ENCODE measurements at places on chromosomes 1 and 21.
A peak's percentile ranks its signal among the peaks of the same experiment; 100 is the strongest.

DNA sequence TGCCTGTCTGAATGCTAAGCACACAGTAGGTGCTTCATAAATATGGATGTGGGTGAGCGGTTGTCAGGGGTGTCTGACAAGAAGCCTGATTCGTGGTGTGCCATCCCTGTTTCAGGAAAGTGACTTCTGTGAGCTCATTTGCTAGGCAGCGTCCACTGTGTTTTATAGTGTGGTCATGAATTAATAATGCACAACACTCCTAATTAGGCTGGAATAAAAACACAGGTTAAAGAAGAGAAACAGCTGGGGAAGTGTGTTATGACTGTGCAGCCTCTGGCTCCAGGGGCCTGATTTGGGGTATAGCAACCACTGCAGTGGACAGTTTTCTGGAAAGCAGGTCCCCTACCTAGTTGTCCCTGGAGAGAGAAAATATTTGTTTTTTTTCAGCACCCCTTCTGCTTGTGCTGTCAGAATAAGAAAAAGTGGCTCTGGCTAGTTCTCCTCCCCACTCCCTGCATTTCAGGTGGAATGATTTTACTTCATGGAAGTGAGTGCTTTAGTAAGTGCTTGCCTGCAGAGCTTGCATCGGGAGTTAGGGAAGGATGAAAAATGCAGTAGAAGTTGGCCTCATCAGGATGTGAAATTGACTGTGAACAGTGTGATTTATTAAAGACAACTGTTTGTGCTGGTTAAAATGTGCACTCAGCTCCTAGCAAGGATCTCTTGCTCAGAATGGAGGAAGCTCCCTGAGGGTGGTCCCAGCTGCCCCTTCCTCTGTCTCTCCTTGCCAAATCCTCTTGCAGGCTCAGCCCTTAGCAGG, 333.8 kb downstream of the HHAT start:
- DNase-seq: no peak

DNA sequence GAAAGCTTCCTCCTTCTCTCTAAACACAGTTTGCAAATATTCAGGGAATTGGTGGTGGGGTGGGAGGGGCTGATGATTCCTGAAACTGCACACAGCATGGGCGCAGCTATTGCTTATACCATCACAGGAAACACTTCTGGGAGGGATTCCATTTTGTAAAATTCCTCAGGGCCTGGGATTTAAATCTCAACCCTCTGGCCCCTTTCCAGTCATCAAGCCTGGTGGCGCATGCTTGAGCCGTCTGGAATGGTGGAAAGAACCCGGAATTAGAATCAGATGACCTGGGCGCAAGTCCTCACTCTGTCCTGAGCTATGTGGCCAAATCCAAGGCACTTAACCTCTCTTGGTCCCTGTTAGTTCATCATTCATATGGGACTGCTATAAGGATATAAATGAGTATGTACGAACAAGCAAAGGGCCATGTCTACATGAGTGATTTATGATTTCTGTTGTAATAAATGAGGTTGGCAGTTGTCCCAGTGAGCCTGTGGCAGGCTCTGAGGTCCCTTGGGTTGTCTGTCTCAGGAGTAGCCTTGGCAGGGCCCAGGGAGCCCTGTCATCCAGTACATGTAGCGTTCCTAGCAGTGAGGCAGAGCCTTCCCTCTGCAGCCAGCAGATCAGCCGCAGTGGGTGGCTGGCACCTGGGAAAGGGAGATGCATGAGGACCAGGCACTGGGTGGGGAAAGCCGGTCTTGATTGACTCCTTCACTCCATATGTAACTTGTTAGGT, 72.0 kb downstream of the MAN1C1 start:
- DNase-seq: no peak

GRCh38 chr1:28535180-28535579, 17.7 kb upstream of the TRNAU1AP start:
- no peak for DNase-seq

GRCh38 chr1:208054485-208054884, 143.6 kb upstream of the CD34 start:
- DNase-seq: no peak

DNA sequence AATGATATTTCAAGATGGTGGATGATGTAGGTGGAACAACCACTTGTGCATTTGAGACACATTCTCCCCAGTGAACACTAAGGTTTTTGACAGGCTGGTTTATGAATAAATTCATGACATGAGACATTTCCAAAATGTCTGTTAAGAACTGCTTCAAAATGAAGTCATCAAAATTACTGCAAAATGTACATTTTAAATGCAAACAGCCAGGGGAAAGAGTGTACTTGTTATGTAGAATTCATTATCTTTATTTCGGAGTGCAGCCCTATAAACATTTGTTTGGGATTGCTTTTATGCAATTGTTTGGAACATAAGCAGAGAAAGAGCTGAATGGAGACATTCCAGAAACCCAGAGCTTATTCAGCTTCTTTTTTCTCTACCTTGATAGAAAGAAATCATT, 49.5 kb downstream of the DSCAM start:
- no peak for DNase-seq

- no peak for DNase-seq
Observed at GRCh38 chr1:212994926-212995325, 20.7 kb downstream of the ANGEL2 start.

DNA sequence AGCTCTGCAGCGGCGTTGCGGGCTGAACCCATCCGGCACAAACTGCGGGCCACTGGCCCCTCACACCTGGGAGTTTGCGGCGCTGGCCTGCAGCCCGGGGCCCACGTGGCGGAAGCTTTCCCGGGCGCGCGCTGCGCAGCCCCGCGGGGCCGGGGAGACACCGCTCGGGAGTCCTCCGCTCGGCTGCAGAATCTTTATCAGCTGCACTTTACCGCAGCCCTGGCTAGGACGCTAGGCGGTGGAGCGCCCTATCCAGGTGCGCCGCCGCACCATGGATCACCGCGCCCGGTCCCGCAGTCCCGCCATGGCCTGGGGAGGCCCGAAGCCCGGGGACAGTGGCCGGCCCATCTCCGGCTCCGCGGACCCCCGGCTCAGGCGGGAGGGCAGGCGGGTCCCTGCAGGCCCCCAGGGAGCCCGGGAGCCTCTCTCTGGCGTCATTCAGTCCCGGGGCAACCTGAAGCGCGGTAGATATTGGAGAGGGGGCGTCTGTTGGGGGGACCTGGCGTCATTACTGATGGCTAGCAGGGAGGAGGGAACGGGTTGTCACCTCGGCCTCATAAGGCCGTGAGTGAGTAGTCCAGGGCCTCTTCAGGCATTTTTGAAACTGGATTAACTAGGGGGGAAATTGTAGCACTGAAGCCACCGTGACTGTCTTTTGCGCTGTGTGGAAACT, 5.7 kb upstream of the OLIG2 start:
- no peak for DNase-seq

GRCh38 chr1:12466816-12467215, 151.2 kb downstream of the DHRS3 start:
- no peak for DNase-seq

- DNase-seq: no peak
Observed at GRCh38 chr1:223665592-223666312, at the start of gene CAPN8. Gene CAPN8 (minus strand): TSS chr1:223665701. CDS start chr1:223665646, 55 bp downstream.

DNA sequence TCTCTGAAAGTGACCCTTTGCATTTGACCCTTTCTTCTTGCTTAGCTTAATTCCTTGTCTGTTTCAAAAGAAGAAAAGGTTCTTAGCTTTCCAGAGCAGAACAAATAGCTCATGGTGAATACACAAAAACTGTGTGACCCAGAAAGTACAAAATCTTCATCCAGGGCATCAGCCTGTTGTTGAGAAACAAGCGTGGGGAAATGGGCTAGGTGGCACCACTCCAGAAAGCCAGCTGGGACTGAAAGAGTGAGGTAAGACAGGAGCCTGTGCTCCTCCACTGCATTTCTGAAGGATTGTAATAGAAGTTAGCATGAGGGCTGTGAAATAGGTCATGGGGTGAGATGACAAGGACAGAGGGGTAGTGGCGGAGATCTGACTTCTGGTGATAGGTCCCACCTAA, 45.8 kb downstream of the CYP2J2 start:
- DNase-seq: no peak

- no peak for DNase-seq
Observed at GRCh38 chr1:38662126-38662525, 197.4 kb downstream of the RRAGC start.

- DNase-seq: no peak
Observed at GRCh38 chr1:18778437-18778836, 81.0 kb downstream of the TAS1R2 start.

DNA sequence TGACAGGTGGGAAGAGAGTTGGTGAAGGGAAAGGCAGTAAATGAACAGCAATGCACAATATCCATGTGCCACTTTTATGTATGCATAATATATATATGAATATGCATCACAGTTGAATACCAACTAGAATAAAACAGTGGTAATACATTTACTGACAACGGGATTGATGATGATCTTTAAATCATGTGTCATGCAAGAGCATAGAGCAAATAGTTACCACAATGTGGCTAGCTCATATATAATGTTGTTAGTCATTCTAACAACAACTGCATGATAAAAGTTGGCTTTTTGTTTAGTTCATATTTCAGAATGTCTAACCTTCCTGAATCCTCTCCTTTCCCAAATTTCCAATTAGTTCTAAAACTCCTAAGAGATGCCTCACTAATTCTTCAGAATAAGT, 46.4 kb downstream of the GORAB start:
- DNase-seq: no peak

DNA sequence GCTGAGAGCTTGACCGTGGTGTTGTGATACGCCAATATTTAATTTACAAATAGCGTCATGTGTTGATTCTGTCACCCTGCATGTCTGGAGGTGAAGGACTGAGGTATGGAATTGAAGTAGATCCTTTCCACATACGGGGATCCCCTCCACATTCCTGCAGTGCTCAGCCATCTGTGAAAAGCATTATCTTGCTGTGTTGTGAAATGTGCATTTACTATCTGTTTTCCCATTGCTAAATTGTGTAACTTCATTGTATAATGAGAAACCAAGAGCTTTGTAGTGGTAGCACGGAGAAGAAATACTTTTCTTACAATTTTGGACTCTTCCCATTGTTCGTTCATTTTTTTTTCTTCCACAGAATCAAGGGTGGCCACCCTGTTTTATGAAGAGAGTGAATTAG, 577.3 kb upstream of the ZP4 start:
- no peak for DNase-seq

- DNase-seq: no peak
Observed at GRCh38 chr1:158121604-158122254, 59.0 kb upstream of the CD1D start.

DNA sequence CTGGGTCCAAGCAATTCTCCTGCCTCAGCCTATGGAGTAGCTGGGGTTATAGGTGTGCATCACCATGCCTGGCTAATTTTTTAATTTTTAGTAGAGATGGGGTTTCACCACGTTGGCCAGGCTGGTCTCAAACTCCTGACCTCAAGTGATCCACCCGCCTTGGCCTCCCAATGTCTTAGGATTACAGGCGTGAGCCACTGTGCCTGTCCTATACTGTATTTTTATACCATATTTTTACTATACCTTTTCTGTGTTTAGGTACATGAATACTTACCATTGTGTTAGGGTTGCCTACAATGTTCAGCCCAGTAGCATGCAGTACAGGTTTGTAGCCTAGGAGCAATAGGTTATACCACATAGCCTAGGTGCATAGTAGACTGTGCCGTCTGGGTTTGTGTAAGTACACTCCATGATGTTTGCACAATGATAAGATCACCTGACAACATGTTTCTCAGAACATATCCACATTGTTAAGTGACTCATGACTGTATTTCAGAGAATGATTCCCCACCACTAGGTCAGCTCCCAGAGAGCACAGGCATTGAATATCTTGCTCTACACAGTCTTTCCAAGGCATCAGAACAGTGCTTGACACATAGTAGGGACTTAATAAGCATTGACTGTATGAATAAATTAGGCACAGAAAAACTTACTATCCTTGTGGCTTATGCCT, 6.0 kb upstream of the CITED4 start:
- DNase-seq: no peak

DNA sequence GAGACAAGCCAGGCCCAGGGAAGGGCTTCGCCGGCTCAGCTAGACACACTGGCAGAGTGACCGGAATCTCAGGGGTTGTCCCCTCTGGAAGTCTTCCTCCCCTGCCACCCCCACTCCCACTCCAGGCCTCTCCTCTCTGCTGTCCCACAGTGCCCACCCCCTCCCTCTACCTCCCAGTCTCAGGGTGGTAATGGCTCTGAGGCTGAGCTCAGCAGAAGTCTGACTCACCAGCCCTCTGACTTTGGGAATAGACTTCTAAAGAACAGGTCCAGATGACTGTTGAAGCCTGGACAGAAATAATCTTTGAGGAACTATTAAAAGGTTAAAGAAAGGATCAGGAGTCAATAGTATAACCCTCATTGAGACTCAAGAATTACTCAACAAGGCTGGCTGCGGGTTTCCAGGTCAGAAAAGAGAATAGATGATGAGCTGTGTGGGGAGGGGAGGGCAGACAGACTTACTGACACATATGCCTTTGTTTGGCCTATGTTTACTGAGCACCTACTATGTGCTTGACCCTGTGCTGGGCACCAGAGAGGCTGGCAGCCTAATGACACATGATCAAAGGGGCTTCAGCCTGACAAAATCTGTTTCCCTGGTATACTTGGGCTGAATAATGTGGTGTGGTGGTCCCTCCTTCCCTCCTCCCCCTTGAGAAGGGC, 8.2 kb downstream of the HCRTR1 start:
- no peak for DNase-seq

DNA sequence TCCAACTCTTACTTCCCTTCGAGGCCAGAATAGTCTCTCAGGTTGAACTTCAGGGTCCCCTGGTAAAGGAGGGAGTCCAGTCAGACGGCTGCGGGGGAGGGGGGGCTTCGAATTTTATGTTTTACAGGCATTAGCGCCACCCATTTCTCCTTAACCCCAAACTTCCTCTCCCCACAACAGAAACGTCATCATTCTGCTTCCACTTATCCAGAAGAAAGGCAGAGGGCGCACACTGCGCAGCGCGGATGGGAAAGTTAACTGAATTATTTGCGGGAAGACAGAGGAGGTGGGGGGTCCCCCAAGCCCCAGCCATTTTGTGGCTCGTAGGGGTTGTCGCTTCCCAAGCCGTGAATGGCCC, 529 bp upstream of the PRMT2 start:
- peak; percentile 50 for DNase-seq

- DNase-seq: no peak
Observed at GRCh38 chr1:176450526-176450925, 12.4 kb upstream of the PAPPA2 start.

- DNase-seq: no peak
Observed at GRCh38 chr1:23282957-23283356, 61.1 kb downstream of the HNRNPR start.

DNA sequence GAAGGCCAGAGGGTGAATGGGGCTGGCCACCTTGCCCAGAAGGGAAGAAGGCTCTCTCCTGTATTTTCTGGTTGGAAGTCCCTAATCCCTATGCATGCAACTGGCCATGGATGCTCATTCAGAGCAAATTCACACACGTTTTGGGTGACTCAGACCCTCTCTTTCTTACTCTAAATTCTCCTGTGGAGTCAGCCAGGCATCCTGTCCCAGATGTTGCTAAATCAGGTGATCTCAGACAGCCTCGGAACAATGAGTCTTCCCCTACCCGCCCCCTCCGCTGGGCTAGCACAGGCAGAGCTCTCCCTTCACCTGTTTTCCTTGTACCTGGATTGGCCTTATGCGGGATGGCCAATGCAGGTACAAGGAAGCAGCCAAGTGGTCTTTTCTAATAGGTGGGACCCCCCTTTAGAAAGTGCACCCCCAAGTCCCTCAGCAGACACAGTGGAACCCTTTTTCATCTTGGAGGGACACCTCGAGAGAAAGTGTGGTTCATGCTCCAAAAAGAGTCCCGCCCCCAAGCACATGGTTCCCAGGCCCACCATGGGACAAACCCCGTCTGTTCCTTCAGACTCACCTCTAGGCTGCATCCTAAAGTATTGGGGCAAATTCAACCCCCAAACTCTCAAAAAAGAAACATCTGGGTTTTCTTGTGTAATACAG, 8.6 kb downstream of the S100A6 start:
- DNase-seq: no peak

Measured in effector CD8-positive, alpha-beta T cell (primary cell).